Effector memory CD8-positive, alpha-beta T cell (primary cell): ENCODE measurements at places on chromosomes 6 and 20.

DNA sequence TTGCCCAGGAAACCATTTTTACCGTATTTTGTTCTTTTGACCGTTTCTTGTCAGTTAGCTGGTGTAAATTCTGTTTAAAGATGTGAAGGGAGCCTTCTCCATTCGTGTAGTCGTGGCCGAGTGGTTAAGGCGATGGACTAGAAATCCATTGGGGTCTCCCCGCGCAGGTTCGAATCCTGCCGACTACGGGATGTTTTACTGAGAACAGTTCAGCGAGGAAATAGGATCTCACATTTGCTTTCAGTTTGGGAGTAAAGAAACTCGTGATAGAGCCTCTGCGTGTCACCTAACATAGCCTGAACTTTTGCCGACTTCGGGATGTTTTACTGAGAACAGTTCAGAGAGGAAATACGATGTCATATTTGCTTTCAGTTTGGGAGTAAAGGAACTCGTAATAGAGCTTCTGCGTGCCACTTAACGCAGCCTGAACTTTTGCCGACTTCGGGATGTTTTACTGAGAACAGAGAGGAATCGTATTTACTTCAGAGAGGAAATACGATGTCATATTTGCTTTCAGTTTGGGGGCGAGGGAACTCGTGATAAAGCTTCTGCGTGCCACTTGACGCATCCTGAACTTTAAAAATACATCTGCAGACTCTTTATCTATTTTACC, 5.9 kb upstream of the ZNF184 start:
- H3K4me1 ChIP-seq, result peaks cover 3% of the 10 kb centered on the region
- no peak overlapping the region for H3K4me3 ChIP-seq
- DNase-seq, result peak; percentile 93
- no peaks in the 10 kb centered on the region for H3K27me3 ChIP-seq
- H3K36me3 ChIP-seq, result peaks cover 9% of the 10 kb centered on the region

DNA sequence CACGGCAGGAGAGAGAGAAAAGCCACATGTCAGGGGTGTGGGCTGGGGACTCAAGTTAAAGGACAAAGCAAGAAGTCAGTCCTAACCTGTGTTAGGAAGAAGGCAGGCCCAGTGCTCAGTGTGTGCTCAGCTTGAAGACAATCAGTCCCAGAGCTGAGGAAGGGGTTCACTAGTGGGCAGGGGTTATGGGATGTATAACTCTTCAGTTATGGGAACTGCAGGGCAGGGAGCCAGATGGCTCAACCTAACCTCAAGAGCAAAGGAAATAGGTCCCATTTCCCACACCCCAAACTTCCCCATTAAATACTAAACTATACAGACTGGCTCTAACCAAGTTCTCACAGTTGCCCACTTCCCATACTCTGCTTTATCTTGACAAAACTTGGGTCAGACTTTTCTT, 7.4 kb upstream of the SSTR4 start:
- no peak overlapping the region for H3K27ac ChIP-seq
- peaks cover 4% of the 10 kb centered on the region for H3K36me3 ChIP-seq
- no peak overlapping the region for H3K4me3 ChIP-seq
- DNase-seq, result no peak
- peaks cover 4% of the 10 kb centered on the region for H3K27me3 ChIP-seq

GRCh38 chr20:33408716-33409654, 7.7 kb upstream of the CDK5RAP1 start:
- H3K4me3 ChIP-seq, result no peak overlapping the region
- H3K36me3 ChIP-seq, result peaks cover 5% of the 10 kb centered on the region
- peaks cover 4% of the 10 kb centered on the region for H3K4me1 ChIP-seq
- peak overlapping the region; percentile 84 for H3K27ac ChIP-seq
- DNase-seq, result no peak

DNA sequence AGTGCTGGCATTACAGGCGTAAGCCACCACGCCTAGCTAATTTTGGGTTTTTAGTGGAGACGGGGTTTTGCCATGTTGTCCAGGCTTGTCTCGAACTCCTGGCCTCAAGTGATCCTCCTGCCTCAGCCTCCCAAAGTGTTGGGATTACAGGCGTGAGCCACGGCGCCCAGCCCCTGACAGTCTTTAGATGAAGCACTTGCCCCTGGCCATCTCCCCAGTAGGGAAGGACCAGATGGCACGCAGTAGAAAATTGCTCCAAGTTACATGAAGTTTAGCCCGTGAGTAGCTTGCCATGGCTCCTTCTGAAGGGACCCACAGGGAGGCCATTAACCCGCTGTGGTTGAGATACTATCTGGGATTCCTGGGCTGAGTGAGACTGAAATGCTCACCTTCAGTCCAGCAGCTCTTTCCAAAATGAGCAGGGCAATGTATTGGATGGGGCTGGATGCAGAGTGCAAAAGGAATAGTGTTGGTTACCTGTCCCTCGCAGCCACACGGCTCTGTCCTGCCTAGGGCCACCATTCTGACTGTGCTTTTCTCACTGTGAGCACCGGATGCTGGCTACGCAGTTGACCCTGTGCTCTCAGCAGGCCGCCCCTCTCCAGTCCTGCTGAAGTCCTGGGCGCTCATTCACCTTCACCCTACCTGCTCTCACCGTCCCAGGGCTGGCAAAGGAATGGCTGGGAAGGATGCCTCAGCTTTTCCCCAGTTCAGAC, 66.9 kb downstream of the EFCAB8 start:
- H3K36me3 ChIP-seq, result no peaks in the 10 kb centered on the region
- no peaks in the 10 kb centered on the region for H3K27me3 ChIP-seq
- H3K4me3 ChIP-seq, result no peak overlapping the region
- DNase-seq, result no peak
- H3K4me1 ChIP-seq, result no peaks in the 10 kb centered on the region

- DNase-seq, result no peak
- peak overlapping the region; percentile 87 for H3K27ac ChIP-seq
- peak overlapping the region; percentile 57 for H3K4me3 ChIP-seq
- peaks cover 9% of the 10 kb centered on the region for H3K36me3 ChIP-seq
These were observed 33.7 kb upstream of the HBS1L start for GRCh38 chr6:135088281-135088680.

DNA sequence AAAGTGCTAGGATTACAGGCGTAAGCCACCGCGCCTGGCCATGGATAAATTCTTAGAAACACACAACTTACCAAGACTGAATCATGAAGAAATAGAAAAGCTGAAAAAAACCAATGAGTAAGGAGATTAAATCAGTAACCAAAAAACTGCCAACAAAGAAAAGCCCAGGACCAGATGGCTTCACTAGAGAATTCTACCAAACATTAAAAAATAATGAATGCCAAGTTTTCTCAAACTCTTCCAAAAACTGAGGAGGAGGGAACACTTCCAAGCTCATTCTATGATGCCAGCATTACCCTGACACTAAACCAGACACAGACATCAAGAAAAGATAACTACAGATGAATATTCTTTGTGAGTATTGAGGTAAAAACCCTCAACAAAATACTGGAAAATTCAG, 44.3 kb downstream of the USP49 start:
- H3K27ac ChIP-seq, result no peak overlapping the region
- no peak overlapping the region for H3K4me3 ChIP-seq
- no peaks in the 10 kb centered on the region for H3K27me3 ChIP-seq
- H3K36me3 ChIP-seq, result no peaks in the 10 kb centered on the region
- H3K4me1 ChIP-seq, result peaks cover 5% of the 10 kb centered on the region
